ENCODE measurements at places on chromosomes 5 and 9.

DNA sequence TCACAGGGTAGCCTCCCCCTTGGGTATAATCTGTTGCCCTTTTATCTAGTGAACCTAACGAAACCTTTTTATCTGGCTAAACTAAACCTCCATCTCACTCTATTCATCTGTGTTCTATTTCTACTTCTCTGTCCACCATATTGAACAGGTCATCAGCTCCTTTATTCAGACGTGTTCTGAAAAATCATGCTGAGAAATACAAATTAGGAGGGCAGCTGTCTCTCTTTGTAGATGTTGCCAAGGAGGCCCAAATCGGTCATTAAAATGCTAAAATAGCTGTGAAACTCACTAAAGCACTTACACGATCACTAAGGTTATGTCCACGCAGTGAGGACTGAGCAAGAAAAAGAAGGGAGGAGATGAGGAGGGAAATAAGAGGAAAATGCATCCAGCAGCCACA is 115.6 kb upstream of the RETREG1 start:
- no peak for DNase-seq

- no peak for DNase-seq
These were observed 132.4 kb downstream of the SNCAIP start for GRCh38 chr5:122444411-122444810.

DNA sequence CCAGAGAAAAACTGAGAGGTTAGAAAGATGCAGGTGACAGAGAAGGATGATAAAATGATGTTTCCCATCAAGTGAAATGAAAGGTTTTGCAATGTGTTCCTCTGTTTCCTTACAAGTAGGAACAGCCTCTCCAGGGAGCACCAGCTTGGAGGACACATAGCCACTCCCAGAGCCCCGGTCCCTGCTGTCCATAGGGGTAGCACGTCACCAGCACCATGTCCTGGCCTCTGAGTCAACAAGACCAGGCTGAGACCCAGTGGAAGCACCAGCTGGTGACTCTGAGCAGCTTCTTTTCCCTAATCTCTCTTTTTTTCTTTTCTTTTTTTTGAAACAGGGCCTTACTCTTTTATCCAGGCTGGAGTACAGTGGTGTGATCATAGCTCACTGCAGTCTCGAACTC is 19.4 kb upstream of the HMCN2 start:
- DNase-seq, result no peak

DNA sequence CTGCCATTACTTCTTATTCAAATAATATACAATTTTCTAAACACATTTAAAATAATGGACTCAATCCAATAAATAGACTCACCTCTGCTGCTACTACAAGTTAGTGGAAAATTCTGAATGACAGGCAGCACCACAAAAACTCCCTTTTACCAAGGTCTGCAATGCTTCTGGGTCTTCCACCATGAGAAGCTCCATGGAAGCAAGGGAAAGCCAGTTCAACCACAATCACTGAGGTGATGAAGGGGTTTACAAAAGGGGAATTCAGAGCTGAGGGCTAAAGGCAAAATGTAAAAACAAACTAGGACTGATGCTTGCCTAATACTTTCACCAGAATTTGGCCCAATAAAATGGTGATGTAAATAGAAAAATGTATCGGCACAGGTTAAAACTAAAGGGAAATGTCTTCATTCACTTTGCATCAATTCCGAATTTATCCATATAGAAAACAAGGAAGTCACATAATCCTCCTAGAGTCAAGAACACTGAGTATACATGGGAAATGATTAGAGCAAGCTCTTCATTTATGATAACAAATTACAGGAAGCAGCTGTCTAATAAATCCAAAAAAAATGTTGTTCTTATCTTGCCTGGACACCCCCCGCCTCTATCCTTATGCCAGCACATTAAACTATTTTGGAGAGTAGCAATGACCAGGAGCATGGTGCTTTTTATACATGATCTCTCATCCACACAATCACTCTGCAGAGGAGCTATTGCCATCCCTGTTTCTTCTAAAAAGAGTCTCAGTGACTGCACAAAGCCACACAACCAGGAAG is 66.3 kb upstream of the NFIB start:
- DNase-seq, result no peak

DNA sequence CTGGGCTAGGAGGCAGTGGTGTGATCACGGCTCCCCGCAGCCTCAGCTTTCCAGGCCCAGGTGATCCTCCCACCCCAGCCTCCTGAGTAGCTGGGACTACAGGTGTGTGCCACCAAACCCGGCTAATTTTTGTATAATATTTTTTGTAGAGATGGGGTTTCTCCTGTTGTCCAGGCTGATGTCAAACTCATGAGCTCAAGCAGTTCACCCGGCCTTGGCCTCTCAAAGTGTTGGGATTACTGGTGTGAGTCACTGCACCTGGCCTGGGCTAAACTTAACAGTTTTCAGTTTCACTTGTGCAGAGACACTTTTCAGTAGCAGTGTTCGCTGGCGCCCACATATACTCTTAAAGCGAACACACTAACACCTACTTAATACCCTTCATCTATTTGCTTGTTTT is 205.6 kb upstream of the ZNF608 start:
- no peak for DNase-seq

DNA sequence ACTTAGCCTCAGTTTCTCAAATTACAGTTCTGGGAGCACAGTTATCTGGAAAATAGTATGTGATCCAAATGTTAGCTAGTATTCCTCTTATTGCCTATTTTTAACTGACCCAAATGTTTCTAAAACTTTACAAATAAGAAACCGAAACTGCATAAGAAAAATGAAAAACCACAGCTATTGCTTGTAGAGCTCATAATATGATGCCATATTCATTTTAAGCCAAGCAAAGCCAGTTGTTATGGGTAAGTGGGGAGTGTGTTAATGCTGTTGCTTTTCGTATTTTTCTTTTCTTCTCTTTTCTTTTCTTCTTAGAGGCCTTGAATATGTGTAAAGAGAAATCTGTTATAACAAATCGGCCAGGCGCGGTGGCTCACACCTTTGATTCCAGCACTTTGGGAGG is 447.4 kb upstream of the TUSC1 start:
- no peak for DNase-seq

GRCh38 chr5:122101636-122102285 is 23.7 kb upstream of the LOX start:
- no peak for DNase-seq

DNA sequence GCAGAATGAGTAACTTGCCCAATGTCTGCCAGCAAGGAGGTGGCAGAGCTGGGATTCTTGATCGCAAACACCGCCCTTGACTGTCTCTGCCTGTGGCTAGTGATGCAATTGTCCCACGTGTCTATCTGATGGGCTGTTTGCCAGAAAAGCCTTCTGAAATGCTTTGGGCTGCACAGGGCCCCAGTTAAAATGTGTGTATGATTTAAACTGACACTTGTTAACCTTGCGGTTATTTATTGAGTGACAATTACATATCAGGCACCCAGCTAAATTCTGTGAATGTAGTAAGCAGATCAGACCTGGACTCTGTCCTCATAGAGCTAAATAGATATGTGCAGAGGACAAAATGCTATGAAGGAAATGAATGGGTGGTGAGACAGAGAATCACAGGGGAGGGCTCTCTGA is 11.6 kb upstream of the IL12B start:
- DNase-seq, result peak; percentile 60

GRCh38 chr5:146620031-146620668 is 104.2 kb upstream of the GPR151 start:
- DNase-seq, result no peak

GRCh38 chr5:131441184-131441583 is 177.3 kb downstream of the CDC42SE2 start:
- DNase-seq, result no peak

GRCh38 chr5:14451871-14452270 is 129.7 kb upstream of the OTULINL start:
- no peak for DNase-seq

GRCh38 chr5:148922606-148923005 is 96.2 kb downstream of the ADRB2 start:
- no peak for DNase-seq

DNA sequence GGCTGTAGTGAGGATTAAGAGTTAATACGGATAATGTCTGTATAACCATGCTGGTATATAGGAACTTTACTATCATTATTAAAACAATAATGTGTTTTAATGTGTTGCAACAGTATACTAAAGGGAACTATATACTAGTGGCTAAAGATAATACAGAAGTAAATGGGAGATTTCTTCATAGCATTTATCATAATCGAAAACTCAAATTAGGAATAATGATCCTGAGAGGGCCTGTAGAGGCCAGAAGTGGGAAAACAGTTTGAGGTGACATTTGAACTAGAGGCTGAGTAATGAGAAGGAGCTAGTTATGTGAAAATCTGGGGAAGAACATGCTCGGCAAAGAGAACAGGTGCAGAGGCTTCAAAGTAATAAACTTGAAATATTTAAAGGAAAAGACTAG is 2.9 kb downstream of the TCERG1 start:
- no peak for DNase-seq

DNA sequence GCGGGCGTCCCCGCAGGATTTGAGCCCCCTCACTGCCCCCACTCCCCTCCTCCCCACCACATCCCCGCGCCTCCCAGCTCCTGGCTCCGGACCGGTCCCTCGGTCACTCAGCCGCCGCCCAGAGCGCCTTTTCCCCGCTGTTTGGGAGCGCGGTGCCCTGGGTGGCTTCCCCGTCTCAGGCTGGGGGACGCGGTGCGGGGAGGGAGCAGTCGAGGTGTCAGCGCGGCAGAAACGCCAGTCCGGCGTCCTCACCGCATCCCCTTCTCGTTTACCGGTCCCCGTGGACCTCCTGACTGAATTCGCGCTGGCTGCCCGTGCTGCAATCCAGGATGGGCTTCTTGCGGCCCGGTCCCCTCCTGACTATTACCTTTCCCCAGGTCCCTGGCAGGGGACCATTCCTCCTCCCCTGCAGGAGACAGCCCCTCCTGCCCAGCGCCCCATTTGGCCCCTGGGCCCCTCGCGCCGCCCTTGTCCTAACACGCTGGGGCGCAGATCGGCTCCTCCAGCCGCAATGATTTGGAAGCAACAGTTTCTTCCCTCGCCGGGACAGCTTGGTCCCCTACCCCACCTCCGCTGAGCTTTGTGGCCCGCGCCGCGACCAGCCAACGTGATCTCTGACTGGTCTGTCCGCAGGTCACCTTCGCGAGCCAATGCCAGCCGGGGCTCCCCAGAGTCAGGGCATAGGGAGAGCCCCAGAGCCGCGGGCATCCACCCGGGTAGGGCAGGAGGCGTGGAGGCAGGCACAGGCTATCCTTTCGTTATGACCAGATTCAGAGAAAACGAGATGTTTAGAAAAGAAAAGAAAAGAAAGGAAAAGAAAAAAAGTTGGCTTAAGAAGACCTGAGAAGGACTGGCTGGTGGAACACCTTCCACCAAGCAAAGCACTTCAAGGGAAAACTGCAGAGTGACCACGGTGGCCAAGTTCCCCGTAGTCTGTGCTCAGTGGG is 1.2 kb downstream of the ANKRD33B start:
- no peak for DNase-seq

- DNase-seq, result no peak
These were observed 11.8 kb downstream of the TMEM161B start for GRCh38 chr5:88256872-88257271.

- DNase-seq, result no peak
These were observed 24.4 kb upstream of the TGFBI start for GRCh38 chr5:136004436-136004835.

- DNase-seq, result no peak
These were observed 7.6 kb upstream of the AK1 start for GRCh38 chr9:127884976-127885490.

DNA sequence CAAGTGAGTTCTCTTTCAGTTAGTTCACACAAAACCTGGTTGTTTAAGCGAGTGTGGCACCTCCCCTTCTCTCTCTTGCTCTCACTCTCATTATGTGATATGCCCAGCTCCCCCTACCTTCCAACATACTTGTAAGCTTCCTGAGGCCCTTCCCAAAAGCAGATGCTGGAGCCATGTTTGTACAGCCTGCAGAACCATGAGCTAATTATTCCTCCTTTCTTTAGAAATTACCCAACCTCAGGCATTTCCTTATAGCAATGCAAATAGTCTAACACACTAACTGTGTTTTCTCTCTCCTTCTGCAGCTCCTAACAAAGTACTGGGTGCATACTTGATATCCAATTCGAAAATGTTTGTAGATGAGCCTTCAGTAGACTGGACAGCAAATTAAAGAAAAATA is 62.7 kb downstream of the TRIM32 start:
- DNase-seq, result no peak

DNA sequence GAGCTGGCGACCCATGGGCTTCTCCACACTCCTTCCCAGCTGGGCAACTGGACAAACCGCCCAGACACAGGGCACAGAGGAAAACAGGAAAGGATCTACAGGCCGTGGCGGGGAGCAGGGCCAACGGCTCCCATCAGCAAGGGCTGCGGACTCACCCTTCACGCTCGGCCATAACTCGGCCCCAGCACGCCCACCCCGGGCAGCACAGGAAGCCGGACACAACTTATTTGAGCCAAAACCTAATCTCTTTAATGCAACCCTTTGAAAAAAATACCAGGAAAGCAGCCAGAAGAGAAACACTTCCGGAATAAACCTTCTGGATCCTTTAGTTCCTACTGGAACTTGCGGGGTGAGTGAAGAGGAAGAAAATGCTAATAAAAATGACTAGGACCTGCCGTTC is 59.9 kb downstream of the VAV2 start:
- no peak for DNase-seq

- no peak for DNase-seq
These were observed 520.0 kb upstream of the C9orf72 start for GRCh38 chr9:28092981-28093936.

GRCh38 chr9:112917047-112917986 is 26.6 kb upstream of the SLC46A2 start:
- DNase-seq, result no peak

DNA sequence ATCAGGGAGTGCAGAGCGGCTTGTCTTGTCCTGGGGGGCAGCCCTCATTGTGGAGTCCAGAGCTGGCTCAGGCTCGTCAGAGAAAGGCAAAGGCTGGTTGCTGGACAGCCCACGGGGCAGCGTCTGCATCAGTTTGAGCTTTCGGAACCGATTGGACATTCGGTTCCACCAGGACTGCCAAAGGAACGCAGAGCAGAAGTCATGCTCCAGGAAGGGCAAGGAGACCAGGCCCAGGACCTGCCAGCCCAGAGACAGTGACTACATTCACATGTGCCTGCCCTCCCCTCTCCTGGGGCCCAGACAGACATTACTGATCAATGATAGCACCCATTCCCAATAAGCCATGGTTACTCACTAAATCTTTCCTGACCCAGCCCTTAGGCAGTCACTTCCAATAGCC is 18.1 kb downstream of the ANKS6 start:
- DNase-seq, result no peak

Measured in HS-27A (cell line).